ENCODE measurements at places on chromosomes 7 and 10. TPM values are rescaled to one million over a fixed set of nuclear protein-coding genes. Genes with fewer than 3 reads are reported as not detected.

- no peak for DNase-seq
Observed at GRCh38 chr10:112124866-112125265, 58.7 kb downstream of the GPAM start.

DNA sequence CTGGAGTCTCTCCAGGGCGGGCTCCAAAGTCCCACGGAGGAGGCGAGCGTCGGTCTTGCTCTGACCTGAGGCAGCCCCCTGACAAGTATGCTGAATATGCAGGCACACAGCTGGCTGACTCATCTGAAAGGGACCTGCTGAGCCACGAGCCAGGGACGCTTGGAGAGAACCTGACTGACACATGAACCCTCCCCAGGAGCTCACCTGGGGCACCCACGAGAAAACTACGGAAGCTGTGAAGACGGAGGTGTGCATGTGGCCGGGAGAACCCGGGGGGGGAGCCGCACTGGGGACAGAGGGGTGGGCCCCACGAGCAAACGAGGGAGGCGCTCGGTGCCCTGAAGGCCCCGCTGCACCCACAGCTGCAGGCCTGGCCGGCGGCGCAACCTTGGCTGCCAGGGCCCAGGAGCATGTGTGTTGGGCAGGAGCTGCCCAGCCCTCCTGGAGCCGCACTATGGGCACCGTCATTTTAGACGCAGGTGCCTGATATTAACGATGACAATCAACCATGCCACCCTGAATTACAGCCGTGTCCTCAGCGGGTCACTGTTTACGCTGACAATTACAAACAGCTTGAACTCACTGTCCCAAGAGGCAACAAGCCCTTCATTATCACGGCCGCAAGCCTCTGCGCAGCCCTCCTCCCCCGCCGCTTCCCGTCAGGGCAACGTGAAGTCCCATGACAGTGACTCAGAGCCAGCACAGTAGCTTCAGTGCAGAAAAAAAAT lies 64.7 kb downstream of the DIP2C start:
- no peak for DNase-seq

DNA sequence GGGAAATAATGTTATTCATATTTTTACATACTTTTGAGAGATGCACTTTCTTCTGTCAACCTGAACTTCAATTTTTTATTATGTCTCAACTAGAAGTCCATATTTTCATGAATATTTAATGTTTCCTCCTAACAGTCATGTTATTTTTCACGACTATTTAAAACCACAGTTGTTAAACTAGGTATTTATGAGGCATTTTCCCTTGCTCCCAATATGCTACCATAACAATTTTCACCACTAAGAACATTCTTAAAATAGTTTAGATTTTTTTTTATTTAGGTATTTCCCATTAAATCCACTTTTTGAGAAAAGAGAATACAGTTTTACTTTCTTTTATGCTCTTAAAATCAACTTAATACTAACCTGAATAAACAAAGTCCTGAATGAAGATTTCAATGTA lies 89.4 kb downstream of the JAZF1 start:
- no peak for DNase-seq

- DNase-seq: no peak
Observed at GRCh38 chr10:88158526-88159122, 295.2 kb downstream of the PTEN start.

The BMPER gene
- polyA plus RNA-seq: 5.8 TPM
